ENCODE measurements at places on chromosomes 2 and 18. TPM values are rescaled to one million over a fixed set of nuclear protein-coding genes. Genes with fewer than 3 reads are reported as not detected.

GRCh38 chr2:115165529-115166109 is 723.2 kb downstream of the DPP10 start:
- no peak for DNase-seq

DNA sequence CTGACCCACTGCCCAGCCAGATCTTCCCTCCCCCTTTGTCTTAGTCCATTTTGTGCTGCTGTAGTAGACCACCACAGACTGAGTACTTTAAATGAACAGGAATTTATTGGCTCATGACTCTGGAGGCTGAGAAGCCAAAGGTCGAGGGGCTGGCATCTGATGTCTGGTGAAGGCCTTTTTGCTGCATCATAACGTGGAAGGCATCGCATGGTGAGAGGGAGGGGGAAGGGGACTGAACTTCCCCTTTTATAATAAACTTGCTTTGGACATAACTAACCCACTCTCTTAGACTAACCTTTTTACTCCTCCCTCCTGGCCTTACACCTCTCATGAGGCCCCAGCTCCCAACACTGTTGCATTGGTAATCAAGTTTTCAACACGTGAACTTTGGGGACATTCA is 83.8 kb downstream of the MAP4K4 start:
- no peak for DNase-seq

GRCh38 chr2:60880643-60881046 is 729 bp upstream of the REL start:
- no peak for DNase-seq

ADCY3 gene
- total RNA-seq = 44.0 TPM

DNA sequence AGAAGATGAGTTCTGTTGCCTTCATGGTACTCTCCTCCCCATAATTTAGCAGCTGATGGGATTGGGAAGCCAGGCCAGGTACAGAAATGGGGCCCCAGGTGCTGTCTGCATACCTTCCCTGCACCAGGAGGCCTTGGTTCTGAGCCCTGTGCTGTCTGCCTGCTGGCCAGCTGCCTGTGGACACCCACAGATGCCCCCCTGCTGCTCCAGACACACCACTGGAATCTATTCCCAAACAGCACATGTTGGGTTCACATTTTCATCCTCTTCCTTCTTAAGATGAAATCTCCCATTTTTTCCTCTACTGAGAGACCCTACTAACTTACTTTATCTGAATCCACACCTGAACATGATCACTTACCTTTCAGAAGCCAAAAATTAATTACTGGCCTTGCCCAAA is 152.0 kb upstream of the CCDC68 start:
- no peak for DNase-seq

GRCh38 chr18:55076643-55077218 is 117.5 kb upstream of the CCDC68 start:
- DNase-seq = no peak

DNA sequence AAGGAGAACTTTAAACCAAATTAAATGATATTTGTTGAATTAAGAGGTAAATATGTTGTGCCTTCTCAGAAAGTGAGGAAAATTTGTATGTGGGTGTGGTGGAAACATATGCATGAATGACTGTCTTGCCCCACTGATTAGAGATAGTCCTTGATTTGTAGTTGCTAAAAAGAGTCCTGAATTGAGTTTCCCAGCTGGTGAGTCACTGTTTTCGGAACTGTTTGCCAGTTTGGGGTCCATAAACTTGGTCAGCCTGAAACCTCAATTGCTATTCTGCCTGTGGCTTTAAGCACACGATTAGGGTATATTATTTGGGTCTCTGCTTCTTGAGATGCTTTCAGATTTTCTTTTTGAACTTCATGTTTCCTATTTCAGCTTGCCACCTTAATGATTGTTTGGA is 53.3 kb downstream of the PIKFYVE start:
- no peak for DNase-seq

MAP2 gene
- total RNA-seq = 4.7 TPM

REG3G gene
- total RNA-seq = not detected

- DNase-seq = no peak
These were observed 61.3 kb upstream of the BZW1 start for GRCh38 chr2:200750323-200750910.

Data from left cardiac atrium (tissue), 4 donors.